ENCODE measurements at places on chromosomes 5 and 9.

GRCh38 chr5:14995229-14995628 is 123.7 kb upstream of the ANKH start:
- no peak for DNase-seq

- no peak for DNase-seq
Measured at GRCh38 chr5:23385036-23385435, 122.4 kb upstream of the PRDM9 start.

DNA sequence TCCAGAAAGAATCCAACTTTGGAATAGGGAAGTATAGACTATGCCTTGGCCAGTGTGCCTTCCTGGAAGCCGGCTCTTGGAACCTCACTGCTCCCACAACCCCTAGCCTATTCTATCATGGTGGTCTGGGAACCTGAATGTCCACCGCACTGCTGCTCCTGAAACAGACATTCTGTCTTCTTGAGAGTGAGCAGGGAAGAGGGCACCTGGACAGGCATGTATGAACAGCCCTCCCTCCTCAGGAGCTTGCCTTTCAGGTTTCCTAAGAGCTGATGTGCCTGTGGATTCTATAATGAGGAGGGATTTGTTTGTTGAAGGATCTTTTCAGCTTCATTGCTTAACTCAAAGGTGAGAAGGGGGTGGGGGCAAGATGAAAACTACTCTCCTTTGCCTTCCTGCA is 55.1 kb upstream of the XPA start:
- peak; percentile 38 for DNase-seq

GRCh38 chr5:167945542-167946384 is 345.7 kb upstream of the WWC1 start:
- no peak for DNase-seq

- DNase-seq = no peak
Measured at GRCh38 chr9:21848615-21849014, 46.2 kb downstream of the MTAP start.

- DNase-seq = no peak
Measured at GRCh38 chr9:69965416-69966145, 78.1 kb upstream of the MAMDC2 start.

DNA sequence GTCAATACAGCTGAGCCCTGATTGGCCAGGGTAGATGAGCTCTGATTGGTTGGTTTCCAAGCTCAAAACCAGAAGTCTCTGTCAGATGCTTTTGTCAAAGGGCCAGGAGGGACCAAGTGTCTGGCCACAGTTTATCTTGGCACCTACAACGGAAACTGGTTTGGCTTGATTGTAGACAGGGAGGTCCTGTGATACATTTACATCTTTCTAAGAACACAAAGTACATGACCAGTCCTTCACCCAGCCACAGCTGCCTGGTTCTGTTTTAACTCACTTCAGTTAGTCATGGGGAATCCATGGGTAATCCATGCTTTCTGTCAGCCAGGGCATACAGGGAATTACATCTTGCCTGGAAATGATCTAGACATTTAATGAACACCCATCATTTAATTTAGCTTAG is 171.2 kb downstream of the SLC12A2 start:
- DNase-seq = no peak

- no peak for DNase-seq
Measured at GRCh38 chr5:96821260-96821916, 13.6 kb upstream of the ERAP1 start.

DNA sequence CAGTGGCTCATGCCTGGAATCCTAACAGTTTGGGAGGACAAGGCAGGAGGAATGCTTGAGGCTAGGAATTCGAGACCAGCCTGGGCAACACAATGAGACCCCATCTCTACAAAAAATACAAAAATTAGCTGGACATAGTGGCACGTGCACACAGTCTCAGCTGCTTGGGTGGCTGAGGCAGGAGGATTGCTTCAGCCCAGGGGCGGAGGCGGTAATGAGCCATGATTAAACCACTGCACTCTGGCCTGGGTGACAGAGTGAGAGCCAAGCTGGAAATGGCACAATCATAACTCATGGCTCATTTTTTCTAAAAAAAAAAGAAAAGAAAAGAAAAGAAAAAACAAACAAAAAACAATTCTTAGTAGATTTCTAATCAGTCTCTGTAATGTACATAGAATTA is 446.2 kb downstream of the ELAVL2 start:
- no peak for DNase-seq

GRCh38 chr5:102922111-102922720 is 167.1 kb downstream of the PAM start:
- DNase-seq = no peak

DNA sequence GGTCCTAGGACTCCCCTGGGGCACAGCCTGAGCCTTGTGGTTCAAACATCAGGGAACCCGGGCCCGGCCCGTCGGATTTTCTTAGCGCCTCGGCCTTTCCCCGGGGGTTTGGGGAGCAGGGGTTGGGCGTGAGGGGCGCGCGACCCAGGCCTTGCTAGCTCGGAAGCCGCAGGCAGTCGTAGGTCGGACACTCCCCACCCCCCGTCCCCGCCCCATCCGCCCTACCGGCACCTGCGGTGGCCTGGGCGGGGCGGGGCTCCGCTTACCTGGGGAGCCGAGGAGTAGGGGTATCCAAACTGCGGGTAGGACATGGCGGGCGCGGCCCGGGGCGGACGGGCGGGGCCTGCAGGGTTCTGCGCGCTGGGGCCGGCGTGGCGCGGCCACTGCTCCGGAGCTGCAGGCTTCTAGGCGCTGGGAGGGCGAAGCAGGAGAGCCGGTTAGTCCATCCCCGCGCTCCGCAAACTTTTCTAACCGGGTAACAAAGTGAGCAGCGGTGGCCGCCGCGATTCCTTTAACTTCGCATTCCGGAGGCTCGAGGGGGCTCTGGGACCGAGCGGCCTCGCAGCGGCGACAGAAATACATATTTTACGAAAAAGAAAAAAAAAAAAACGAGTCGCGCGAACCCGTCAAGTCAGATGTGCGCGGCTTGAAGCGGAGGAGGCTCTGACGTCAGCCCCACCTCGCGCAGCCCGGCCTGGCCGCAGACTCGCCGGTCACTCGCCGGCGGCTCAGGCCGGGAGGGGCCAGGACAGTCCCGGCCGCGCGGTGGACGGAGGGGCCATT is at the start of gene IRX4:
TSS of gene IRX4 (minus strand) at position 589 of the 783 bp plus-strand sequence. CDS start at position 311, 278 bp downstream.
- DNase-seq = no peak

DNA sequence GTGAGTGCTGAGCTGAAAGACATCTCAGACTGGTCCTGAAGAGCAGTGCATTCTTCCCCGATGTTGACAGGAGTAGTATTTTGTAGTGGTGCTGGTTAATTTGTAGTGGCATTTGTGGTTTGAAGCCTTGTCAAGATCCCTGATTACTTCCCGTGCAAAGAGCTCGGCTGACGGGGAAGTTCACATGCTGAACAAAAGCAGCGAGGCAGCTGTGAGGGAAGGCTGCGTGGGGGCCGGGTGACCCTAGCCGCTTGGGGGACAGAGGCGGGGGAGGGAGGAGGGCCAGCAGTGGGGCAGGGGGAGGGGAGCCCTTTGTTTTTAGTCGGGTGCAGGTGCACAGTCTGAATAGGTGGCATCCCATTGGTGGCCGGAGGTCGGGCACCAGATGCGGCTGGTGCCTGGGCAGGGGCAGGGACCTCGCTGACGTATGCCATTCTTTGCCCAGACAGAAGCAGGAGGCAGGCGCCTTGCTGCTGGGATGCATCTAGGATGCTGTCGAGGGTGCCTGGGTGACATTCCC is 64.7 kb downstream of the CRB2 start:
- no peak for DNase-seq

DNA sequence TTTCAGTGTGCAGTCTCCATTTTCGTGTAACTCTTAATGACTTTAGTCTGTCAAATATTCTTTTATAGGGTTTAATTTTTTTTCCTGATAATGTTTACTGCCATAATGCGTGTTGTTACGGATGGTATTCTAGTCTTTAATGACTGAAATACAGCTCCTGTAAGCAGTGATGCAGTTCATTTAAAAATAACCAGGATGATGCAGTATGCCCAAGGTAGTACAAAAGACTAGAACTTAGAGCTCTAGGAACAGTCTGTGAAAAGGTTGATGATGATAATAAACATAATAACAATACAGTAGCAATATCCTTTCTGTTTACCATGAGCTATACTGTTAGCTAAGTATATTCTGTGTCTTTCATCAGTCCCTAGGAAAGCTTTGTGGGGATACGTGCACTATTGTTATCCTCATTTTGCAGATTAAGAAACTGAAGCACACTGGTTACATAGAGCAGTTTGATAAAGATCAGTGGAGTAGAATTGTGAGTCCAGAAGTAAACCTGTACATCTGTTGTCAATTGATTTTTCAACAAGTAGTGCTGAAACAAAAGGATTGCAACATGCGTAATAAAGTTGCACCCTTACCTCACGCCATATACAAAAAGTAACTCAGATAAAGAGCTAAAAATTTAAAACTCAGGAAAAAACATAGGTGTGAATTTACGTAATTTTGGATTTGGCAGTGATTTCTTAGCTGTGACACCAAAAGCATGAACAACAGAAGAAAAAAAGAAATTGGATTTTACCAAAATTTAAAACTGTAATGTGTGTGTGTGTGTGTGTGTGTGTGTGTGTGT is 64.5 kb downstream of the MTREX start:
- no peak for DNase-seq

DNA sequence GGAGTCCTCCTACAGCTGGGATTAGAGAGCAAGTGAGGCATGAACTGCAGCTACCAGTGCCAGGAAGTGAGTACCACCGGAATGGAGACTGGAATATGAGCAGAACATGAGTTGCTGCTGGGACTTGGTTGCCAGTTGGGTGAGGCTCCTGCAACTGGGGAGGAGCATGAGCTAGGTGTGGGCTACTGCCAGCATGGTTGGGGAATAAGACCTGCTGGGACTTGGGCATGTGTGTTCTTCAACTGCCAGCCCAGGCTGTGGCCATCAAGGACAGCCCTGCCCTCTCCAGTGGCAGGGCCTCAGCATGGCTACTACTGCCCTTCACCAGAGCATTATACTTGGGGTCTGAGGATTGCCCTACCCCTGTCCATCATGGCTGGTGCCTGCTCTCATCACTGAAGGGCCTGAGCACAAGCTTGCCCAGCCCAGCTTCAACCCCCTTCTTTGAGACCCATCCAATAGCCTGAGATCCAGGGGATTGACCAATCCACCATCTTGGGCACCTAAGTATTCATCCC is 665.0 kb downstream of the ELAVL2 start:
- DNase-seq = no peak

- DNase-seq = no peak
Measured at GRCh38 chr5:98102936-98103335, 670.5 kb upstream of the RGMB start.

DNA sequence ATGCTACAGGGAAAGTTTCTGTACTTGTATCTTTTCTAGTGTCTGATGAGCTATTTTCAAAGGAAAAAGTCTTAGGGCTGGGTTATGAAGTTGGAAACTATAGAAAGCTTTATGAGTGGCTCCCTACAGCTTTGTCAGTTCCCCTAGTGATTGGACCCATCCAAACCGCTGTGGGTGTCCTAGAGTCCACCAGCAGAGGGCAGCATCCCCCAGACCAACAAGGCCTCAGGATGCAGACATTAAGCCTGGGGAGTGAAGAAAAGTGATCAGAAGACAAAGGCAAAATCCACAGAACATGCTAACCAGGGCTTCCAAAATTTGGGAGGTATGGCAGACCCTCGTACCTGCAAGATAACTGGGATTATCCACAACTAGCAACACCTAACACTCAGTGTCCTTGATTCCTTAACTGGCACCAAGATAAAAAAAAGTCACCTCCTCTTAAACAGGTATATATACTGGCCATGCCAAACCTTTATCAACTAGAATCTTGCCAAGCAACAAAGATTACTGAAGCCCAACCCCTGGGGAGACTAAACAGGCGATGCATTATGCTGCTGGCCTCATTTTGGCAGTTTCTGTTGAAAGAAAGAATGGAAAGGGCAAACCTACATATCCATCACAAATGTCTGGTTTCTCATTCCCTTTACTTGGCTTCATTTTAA is 110.4 kb upstream of the NR5A1 start:
- DNase-seq = peak; percentile 81

DNA sequence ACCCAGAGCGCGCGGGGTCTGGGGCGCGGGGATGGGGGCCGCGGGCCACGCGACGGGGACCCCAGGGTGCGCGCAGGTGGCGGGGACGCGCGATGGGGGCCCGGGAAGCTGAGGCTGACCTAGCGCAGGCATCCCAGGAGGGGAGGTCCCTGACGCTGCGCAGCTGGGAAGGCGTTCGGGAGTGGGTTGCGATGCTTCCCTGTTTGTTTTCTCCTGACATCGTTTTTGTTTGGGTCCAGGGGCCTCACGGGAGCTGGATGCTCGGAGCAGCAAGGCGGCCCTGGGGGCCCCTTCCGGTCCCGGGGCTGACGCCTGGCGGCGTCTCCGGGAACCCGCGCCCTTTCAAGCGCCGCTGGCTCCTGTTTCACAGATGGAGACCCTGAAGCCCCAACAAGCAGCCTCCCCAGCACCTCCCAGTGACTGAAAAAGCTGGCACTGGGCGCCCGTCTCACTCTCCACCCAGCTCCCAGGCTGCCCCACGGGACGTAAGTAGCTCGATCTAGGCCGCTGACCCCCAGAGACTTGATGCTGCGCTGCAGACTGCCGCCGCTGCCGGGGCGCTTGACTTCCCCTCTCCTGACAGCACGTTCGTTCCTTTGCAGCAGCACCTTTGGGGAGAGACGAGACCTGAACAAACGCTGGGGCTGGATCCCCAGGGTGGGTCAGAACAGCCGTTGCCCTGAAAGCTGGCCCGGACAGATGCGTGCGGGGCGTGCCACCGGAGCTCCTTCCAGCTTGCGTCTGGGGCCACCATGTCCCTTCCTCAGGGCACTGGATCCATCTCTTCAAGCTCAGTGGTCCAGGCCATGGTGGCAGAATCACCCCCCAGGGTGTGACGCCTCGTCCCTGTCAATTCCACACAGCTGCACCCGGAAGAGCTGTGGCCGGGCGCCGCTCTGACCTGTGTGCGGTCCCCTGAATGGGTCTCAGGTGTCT is 593 bp downstream of the BRD3OS start:
- DNase-seq = peak; percentile 51

GRCh38 chr9:83554278-83554677 is 16.1 kb upstream of the FRMD3 start:
- peak; percentile 7 for DNase-seq

DNA sequence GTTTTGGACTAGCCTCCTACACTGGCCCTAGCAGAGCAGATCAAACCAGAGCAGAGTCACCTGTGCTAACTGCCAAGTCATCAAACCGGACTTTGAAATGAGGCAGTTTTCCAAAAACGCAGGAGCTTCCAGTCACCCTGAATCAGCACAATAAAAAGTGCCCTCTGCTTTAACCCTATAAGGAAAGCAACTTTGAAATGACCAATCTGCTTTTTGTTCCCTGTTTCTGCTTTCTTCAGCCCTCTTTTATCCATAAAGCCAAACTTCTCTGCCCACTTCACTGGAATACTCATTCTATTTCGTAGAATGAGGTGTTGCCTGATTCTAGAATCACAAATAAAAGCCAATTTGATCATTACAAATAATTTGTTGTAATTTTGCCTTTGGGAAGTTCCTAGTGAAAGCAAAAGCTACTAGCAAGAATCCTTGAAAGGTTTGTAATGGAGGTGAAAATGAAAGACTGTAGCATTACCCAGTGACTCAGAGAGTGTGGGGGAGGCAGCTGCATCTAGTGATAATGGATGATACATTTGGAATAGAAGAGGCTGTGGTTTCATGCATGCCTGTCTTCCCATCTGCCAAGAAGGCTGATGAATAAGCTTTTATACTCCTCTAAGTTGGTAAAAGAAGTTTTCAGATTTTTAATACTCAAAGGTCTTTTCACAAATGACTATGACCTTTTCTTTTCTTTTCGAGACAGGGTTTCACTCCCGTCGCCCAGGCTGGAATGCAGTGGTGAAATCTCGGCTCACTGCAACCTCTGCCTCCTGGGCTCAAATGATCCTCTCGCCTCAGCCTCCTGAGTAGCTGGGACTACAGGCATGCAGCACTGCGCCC is 14.9 kb downstream of the SPAAR start:
- peak; percentile 68 for DNase-seq

All from thyroid gland (tissue), 4 donors.